ENCODE measurements at places on chromosomes 13 and 19. TPM values are rescaled to one million over a fixed set of nuclear protein-coding genes. Genes with fewer than 3 reads are reported as not detected.
A peak's percentile ranks its signal among the peaks of the same experiment; 100 is the strongest.

- H3K4me1 ChIP-seq = peaks cover 3% of the 10 kb centered on the region
- H3K27ac ChIP-seq = no peak overlapping the region
- no peaks in the 10 kb centered on the region for H3K36me3 ChIP-seq
- no peak for DNase-seq
Observed at GRCh38 chr19:6045108-6045507, 65.2 kb downstream of the RFX2 start.

DNA sequence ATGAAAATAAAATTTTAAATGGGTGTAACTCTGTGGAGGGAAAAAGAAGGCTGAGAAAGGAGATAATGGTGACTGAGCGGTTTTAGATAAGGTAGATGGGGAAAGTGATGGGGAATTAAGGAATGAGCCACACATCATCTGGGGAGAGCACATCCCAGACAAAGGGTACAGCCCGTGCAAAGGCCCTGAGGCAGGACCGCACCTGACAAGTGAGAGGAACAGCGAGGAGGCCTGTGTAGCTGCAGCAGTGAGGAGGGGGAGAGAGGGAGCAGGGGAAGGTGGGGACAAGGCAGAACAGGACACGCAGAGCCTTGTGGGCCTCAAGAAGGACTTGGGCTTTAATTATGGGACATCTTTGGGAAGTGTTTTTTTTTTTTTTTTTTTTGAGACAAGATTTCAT lies 1.8 kb upstream of the CELF5 start:
- H3K27ac ChIP-seq = no peak overlapping the region
- H3K36me3 ChIP-seq = no peaks in the 10 kb centered on the region
- H3K4me1 ChIP-seq = peaks cover 8% of the 10 kb centered on the region
- H3K27me3 ChIP-seq = peaks cover 24% of the 10 kb centered on the region
- no peak overlapping the region for H3K4me3 ChIP-seq

DNA sequence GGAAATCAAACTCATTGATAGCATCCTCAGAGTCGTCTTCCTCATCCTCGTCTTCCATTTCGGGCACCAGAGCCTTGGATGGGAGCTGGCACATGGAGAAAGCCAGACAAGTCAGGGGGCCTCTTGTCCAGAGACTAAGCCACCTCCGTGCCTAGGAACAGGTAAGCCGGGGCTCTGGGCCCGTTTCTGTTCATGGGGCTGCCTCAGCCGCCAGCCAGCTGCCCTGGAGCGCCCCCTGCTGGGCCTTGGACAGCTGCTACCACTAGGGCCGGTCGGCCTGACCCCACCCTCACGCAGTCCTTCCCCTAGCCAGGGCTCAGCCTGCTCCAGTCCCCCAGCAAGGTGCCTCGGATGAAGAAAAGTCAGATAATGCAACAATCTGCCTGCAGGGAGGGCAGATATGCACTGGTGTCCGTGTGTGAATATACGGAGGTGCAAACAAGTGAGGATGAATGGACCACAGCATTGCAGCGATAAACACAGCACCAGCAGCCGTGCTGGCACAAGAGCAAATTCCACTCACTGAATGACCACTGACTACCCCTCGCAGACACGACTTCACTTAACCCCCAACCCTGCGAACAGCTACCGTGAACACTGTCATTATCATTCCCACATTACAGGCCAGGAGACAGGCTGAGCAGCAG lies 11.9 kb upstream of the PRKD2 start:
- H3K4me3 ChIP-seq = no peak overlapping the region
- H3K36me3 ChIP-seq = peaks cover 95% of the 10 kb centered on the region
- peak; percentile 76 for DNase-seq
- peaks cover 11% of the 10 kb centered on the region for H3K4me1 ChIP-seq
- no peak overlapping the region for H3K27ac ChIP-seq

DNA sequence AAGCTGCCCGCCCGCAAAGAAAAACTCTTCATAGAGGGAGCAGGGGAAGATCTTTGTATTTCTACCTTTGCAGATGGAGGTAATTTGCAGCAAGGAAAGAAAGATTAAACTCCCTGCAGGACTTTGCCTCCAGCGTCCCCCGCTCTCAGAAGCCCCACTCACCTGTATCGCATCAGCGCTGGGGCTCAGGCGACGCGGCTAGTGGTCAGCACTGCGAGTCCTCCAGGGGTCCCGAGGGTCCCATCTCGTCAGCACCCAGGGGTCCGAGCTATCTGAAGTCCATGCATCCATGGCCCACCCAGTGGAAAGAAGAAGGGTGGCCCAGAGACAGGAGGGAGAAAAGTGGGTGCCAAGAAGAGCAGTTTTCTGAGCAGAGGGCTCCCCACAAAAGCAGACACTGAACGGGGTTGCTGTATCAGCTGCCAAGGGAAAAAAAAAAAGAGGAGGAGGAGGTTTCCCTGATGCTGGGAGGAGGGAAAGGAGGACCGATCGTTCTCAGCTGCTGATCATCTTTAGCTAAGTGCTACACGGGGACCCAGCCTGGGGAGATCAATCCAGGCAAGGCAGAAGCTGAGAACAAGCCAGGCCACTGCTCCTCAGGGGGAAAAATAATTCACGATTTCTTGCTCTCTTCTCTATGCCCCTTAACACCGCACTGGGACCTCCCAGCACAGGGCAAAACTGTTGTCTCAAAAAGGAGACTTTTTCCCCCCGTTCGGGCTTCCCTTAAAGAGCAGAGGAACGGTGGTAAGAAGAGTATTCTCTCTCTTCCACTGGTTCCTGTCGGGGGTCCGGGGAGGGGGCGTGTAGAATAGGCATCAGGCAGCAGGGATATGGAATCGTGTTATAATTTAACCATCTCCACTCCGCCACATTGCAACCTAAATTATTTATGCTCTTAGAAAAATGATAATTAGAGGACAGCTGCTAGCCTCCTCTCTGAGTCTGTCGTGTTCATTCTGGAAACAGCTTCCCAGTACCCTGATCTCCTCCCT lies 117.7 kb upstream of the CACNA1A start:
- no peaks in the 10 kb centered on the region for H3K4me1 ChIP-seq
- no peaks in the 10 kb centered on the region for H3K36me3 ChIP-seq
- peaks cover 38% of the 10 kb centered on the region for H3K27me3 ChIP-seq
- no peak overlapping the region for H3K27ac ChIP-seq
- DNase-seq = no peak

GRCh38 chr13:97901716-97902115 lies 51.8 kb upstream of the IPO5 start:
- H3K4me3 ChIP-seq = no peak overlapping the region
- peaks cover 2% of the 10 kb centered on the region for H3K27me3 ChIP-seq
- DNase-seq = no peak
- H3K4me1 ChIP-seq = no peaks in the 10 kb centered on the region
- no peaks in the 10 kb centered on the region for H3K36me3 ChIP-seq

DNA sequence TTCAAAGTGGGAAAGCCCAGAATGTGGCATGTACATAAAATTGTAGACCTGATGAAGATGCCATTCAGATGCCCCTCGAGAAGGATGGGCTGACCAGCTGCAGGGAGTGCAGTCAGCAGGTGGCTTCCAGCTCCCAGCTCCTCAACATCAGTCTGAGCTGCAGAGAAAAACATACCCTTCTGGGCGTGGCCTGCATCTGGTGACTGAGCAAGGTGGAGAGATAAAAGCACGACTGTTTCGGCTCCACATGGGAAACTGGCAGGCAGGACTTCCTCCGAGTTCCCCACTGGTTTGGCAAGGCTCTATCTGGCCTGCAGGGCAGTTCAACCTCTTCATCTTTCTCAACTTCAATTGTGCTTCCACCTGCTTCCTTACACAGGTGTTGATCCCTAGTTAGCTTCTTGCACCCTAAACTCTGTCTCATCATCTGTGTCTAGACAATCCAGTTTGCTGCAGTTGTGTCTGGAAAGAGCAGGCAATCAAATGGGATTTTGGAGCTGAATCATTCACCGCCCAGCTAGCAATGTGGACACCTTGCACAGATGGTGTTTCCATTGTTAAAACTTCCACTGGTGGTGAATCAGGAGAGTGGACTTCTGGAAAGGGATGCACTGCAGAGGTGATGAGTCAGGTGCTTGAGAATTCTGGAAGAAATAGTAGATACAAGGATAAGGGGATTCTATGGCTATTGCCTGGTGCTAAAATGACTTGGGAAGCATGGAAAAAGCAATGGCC lies 56.8 kb downstream of the POLR1D start:
- no peak overlapping the region for H3K27ac ChIP-seq
- no peak for DNase-seq
- no peak overlapping the region for H3K4me3 ChIP-seq
- H3K27me3 ChIP-seq = peaks cover 12% of the 10 kb centered on the region
- no peaks in the 10 kb centered on the region for H3K36me3 ChIP-seq

DNA sequence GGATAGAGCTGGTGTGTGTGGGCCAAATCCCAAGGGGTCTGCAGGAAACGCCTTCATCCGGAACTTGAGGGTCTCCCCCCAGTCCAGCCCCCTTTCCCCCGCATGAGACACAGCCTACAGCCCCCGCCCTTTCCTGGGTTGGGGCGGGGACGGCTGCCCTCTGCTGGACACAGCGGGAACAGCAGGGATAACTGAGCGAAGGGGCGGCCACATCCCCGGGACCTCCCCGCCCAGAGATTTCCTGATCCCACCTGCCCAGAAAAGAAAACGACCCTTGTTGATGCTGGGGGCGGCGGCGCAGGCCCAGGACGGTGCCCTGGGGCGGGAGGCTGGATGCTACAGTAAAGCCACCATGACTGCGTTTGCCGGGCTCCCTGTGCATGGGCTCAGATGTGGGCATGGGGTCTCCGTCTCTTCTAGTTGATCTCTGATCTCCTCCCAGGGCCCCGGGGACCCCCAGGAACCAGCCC lies 14.2 kb downstream of the ONECUT3 start:
- H3K4me1 ChIP-seq = peaks cover 9% of the 10 kb centered on the region
- no peak overlapping the region for H3K4me3 ChIP-seq
- no peaks in the 10 kb centered on the region for H3K36me3 ChIP-seq
- no peak overlapping the region for H3K27ac ChIP-seq

DNA sequence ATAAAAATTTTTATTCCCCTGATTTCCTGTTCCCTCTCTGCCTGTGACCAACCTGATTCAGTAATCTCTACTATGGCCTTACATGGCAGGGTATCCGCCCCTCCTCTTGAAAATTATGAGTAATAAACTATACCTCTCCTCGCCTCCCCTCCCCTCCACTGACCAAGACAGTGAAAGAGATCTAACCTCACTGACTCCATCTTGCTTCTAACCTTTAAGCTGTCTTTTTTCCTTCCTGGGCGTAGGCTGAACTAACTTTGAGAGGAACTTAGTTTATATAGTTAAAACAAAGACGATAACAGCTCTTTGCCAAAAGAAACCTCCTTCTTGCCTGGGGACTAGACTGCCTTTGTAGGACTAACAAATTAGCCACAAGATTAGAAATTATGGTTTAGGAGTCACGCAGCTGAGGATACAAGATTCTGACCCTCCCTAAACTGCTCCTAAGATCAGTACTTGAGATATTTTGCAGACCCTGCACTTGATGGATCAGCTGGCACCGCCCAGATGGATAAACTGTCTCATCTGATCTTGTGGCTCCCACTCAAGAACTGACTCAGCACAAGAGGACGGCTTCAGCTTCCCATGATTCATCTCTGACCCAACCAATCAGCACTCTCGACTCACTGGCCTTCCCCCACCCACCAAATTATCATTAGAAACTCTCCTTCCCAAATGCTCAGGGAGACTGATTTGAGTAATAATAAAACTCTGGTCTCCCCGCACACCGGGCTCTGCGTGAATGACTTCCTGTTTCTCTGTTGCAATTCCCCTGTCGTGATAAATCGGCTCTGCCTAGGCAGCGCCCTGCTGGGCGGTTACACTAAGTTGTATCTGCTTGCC lies 187.1 kb downstream of the TDRD3 start:
- no peaks in the 10 kb centered on the region for H3K36me3 ChIP-seq
- H3K27me3 ChIP-seq = no peaks in the 10 kb centered on the region
- H3K4me1 ChIP-seq = no peaks in the 10 kb centered on the region
- no peak overlapping the region for H3K27ac ChIP-seq

GRCh38 chr19:13920940-13921747 lies 15.1 kb downstream of the CC2D1A start:
- peaks cover 2% of the 10 kb centered on the region for H3K4me1 ChIP-seq
- no peaks in the 10 kb centered on the region for H3K27me3 ChIP-seq
- DNase-seq = no peak
- H3K27ac ChIP-seq = no peak overlapping the region
- no peak overlapping the region for H3K4me3 ChIP-seq
- H3K36me3 ChIP-seq = peaks cover 58% of the 10 kb centered on the region

Gene COLGALT1
- total RNA-seq = 30.6 TPM

Gene EMC10
- total RNA-seq = 80.0 TPM
